ENCODE measurements at places on chromosomes 2 and 18. TPM values are rescaled to one million over a fixed set of nuclear protein-coding genes. Genes with fewer than 3 reads are reported as not detected.

The GPR155 gene
- 20.5 TPM for total RNA-seq

The SERPINB4 gene
- not detected for total RNA-seq

The CLEC4F gene
- total RNA-seq: not detected

The MDH1B gene
- 3.9 TPM for total RNA-seq

The NMUR1 gene
- total RNA-seq: not detected

The ZNF385B gene
- total RNA-seq: 2.6 TPM

The MAL gene
- 0.76 TPM for total RNA-seq

The ATP6V1B1 gene
- total RNA-seq: not detected

The GAD1 gene
- total RNA-seq: 4.3 TPM

The RAB6D gene
- not detected for total RNA-seq

The GBX2 gene
- not detected for total RNA-seq

The PKDCC gene
- total RNA-seq: 1.1 TPM

The FAM110C gene
- 2.4 TPM for total RNA-seq

The MYOM1 gene
- 1.6 TPM for total RNA-seq

The DTNA gene
- total RNA-seq: 0.39 TPM

The TAF4B gene
- 2.2 TPM for total RNA-seq

The TMEFF2 gene
- not detected for total RNA-seq

The DNER gene
- 7.9 TPM for total RNA-seq

The ELOA2 gene
- total RNA-seq: not detected

The CHRNG gene
- total RNA-seq: not detected

The CNRIP1 gene
- under 0.01 TPM for total RNA-seq

The LHCGR gene
- not detected for total RNA-seq

The HOXD11 gene
- not detected for total RNA-seq
